Left lung (tissue), 14 donors: ENCODE measurements at places on chromosomes 11 and 22.

DNA sequence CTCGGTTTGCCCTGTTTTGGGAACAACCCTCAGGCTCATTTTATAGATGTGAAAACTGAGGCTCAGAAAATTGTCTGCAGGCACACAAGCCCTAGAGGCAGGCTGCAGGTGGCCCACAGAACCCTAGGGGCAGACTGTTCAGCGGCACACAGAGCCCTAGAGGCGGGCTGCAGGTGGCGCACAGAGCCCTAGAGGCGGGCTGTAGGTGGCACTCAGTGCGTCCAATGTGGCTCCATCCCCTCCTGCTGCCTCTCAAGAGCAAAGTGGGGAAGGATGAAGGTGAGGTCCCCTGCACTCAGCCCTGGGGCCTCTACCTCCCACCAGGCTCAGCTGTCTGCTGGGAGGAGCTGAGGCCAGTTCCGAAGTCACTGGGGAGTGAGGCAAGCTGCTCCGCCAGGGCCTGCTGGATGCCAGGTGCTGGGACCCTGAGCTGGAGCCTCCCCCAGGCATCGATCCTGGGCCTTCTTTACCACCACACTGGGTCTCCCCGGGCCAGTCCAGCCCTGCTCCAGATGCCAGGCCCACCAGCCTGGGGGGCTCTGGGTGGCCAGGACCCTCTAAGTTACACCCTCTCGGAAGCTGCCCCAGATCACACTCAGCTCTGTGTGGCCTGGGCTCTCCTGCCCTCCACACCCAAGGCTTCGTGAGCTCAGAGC lies 2.3 kb downstream of the ACY3 start:
- peak; percentile 22 for DNase-seq

DNA sequence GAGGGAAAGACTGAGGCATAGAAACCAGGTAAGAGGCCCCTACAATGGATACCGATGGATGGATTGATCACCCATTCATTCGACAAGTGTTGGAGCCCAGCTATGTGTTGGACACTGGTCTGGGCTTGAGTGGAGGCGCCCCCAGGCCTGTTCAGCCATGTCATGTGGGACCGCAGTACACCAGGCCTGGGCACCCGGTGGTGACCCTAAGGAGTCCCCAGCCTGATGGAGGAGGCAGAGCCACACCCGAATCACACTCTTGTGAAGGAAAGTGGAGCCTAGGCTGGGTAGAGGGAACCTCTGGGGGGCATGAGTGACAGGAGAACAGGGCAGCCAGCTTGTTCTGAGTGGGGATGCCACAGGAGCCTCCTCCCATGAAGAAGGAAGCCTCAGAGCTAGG lies 10.2 kb downstream of the CACNA1I start:
- no peak for DNase-seq

DNA sequence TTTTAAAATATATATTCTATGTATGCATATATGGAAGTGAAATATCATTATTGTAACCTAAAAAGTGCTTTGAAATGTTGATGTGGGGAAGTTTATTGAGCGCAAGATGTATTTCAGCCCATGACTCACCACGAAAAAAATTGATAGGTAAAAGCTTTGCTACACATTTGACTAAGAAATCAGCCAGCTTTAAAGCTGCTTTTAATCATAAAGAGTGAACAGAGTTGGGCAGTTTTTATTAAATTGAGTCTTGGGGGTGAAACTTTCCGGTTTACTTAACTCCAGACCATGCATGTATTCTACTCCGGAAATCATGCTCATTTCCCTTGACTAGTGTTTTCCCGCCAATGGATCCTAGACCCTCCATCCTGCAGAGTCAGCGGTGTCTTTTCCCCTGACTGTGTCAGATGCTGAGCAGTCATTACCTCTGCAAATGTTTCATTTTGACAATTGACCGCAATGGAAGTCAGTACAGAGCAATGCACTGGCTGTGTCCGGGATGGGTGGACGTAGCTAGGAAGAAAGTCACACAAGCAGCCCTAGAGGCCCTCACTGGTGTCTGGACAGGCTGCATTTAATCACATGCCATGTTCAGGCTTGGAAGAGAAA lies 47.2 kb upstream of the MPEG1 start:
- DNase-seq: no peak

GRCh38 chr22:42604403-42604802 lies 10.3 kb downstream of the POLDIP3 start:
- DNase-seq: no peak

DNA sequence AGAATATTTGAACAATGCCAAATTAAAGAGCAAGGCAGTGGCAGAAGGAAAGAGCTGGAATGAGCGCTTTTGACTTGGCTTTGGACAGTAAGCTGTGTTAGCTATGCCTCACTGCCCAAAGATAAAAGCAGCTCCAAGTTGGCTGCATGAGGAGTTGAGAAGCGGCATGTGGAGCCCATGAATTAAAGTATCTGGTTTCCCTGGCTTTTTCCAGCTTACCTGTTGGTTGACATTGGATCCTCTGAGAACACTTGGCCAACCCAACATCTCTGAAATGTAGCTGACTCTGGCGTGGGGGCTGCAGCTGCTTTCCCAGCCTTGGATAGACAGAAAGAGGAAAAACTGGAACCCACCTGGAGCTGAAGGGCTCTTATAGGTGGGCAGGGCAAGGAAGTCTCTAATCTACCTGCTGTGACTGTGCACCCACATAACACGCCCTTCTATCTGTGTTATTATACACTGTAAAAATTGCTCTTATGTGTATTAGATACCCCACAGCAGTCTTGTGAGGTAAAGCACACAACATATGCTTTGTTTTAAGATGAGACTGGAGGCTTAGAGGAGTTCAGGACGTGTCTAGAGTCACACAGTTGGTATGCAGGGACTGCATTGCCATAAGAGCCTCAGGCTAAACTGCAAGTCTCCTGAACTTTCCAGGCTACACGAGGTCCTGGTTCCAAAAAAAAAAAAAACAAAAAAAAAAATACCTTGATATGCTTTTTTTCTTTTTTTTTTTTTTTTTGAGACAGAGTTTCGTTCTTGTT lies 5.8 kb downstream of the UBASH3B start:
- no peak for DNase-seq

- no peak for DNase-seq
These were observed 36.9 kb downstream of the PPP2R1B start for GRCh38 chr11:111729071-111729830.

DNA sequence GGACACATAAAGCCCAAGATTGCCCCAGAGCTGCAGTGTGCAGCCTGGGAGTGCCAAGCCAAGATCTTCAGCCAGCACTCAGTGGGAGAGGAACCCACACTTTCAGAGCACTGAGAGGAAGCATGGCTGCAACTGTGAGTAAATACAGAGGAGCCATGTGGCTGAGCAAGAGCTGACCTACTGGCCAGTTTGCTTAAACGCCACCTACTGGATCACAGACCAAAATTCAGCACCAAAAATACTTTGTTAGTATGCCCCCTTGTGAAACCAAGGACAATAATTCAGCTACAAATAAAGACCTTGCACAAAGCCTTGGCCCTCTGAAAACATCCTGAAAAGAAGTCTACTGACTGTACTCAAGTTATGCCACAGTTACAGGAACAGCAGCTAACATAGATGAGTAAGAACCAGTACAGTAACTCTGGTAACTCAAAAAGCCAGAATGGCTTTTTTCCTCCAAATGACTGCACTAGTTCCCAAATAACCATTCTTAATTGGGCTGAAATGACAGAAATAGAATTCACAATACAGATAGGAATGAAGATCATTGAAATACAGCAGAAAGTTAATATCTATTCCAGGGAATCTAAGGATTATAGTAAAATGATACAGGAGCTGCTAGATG lies 10.1 kb upstream of the OR4A15 start:
- DNase-seq: no peak

DNA sequence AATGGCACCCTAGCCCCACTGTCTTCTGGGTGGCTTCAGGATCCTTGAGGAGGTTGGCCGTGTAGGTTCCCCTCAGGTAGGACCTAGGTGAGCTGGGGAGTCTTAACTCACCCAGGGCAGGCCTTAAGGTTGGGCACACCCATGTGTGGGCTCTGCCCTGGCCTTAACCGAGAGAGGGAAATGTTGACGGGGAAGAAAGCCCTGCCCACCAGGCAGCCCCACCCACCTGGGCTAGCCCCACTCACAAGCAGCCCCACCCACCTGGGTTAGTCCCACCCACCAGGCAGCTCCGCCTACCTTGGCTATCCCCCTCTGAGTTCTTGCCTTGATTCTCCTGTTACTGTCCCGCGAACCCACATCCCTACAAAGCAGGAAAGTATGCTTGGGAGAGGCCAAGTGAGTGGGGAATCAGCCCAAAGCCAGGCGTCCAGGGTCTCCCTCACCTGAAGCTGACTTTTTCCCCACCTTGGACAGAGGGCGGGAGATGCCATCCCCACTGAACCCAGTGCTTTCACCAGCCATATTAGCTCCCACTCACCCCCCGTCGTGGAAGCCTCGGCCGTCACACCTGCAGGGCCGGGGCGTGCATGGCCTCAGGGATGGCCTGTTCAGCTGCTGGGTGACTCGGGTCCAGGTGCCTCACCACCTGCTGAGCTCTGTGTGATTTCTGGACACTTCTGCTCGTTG lies at the start of gene MYEOV:
TSS of gene MYEOV (plus strand) at position 337 of the 687 bp plus-strand sequence. CDS start 1,200 bp downstream, outside the sequence.
- DNase-seq: no peak

DNA sequence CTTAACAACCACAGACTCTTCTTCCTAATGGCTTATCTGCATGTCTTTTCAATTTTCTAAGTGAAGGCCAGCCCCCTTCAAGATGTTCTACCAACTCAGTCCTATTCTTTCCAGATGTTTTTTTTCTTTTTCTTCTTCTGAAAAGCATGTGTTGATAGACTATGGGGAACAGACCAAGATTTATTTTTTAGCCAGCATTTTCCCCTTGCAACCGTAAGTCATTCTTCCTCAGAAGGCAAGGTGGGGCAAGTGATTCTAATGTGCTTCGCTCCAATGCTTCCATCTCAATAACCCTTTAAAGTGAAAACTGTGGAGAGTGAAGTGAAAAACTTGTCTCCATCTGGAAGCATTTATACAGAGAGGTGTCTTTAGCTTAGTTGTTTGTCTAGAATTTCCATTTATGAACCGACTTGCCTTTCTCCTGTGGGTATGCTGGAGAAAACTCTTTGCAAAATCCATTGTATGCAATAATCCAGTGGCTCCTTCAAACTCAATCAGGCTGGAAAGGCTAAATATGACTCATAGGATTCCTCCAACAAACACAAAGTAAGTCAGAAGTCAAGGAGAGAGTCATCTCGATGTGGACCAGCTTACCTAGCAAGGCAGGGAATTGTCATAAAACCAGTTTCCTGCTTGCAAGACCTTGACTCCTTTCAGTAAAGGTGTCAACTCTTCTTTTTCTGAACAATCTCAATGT lies 83.7 kb downstream of the MAML2 start:
- no peak for DNase-seq

DNA sequence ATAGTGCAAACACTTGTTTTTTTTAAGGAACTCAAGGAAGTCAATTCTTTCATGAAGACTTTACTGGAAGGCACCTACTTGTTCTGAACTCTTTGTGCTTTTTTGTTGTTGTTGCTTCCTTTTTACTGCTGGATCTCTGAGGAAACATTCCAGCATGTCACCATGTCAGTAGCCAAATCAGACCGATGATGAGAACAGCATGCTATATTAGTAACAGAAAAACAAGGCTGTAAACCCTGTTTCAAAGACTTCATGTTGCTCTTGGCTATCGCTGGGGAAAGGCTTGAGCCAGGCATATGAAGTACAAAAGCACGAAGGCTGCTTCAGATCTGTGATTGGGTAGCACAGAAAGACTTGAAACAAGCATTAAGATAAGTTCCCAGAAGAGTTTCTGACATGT lies 125.6 kb upstream of the SLC5A12 start:
- no peak for DNase-seq

DNA sequence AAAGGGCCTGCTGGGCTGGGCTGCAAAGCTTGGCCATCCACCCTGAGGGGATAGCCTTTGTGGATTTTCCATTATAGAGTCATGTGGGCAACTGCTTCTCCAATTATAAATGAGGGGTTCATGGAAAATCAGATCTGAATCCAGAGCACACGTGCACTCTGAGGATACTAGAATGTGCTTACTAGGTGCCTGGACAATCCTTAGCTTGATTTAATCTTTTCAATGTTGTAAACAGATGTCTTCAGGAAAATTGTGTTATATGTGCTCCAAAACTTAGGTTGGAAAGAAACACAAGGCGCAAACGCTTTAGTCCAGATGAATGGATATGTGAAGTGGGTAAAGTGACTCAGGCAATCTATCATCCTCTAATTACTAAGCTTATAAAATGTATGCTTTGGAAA lies 92.0 kb downstream of the SLC17A6 start:
- no peak for DNase-seq

DNA sequence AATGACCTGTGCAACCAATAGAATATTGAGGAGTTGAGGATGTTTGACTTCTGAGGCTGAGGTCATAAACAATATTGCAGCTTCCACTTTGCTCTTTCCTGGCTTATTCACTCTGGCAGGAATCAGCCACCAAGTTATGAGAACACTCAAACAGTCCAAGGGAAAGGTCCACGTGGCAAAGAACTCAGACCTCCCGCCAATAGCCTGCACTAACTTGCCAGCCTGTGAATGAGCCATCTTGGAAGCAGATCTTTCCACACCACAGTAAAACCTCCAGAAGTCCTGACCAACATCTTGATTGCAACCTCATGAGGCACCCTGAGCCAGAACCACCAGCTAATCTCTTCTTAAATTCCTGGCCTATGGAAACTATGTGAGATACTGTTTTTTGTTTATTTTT lies 22.7 kb upstream of the PICALM start:
- no peak for DNase-seq

- DNase-seq: no peak
These were observed 43.9 kb upstream of the SMIM38 start for GRCh38 chr11:69111624-69112542.

DNA sequence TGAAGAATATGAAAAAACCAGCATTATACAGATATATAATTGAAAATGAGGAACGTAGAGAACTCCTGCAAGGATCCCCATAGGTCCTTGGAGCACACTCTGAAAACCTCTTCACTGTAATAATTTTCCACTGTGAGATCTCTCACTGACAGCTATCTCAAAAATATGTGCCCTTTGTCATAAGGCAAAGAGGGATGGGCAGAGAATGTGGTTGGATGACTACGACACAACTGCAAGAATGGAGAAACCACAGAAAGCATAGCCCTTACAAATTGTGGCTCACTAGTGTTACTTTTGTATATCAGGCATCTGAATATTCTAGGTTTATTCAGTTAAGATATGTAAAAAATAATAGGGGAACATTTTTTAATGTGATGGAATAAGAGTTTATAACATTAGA lies 7.9 kb upstream of the CTSC start:
- no peak for DNase-seq

DNA sequence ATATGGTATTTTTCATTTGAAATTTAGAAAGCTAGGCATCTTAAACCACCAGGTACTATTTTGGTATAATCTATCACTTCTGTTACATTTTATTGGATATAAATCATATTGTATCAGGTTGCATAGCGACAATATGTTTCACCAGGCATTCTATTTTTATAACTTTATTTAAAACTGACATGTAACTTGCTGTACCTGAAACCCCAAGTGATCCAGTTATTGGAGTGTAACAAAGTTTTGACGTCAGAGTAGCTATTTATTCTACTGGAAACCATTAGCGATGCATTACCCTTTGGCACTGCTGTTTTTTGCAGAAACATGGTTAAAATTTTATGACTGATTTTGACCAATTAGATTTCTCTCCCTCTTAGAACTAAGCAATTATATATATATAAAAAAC lies 160.7 kb downstream of the METTL15 start:
- no peak for DNase-seq
